ENCODE measurements at places on chromosomes 2 and 18.
A peak's percentile ranks its signal among the peaks of the same experiment; 100 is the strongest.

DNA sequence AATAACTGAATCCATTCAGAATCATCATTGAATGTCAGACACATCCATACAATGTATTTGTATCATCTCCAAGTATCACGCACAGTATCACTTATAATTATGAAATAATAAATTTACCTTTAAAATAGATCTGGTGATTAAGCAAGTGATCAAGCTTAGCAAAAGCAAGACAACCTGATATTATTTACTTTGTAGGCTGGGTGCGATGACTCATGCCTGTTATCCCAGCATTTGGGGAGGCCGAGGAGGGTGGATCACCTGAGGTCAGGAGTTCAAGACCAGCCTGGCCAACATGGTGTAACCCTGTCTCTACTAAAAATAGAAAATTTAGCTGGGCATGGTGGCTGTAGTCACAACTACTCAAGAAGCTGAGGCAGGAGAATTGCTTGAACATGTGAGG lies 421.0 kb upstream of the NETO1 start:
- DNase-seq: no peak

DNA sequence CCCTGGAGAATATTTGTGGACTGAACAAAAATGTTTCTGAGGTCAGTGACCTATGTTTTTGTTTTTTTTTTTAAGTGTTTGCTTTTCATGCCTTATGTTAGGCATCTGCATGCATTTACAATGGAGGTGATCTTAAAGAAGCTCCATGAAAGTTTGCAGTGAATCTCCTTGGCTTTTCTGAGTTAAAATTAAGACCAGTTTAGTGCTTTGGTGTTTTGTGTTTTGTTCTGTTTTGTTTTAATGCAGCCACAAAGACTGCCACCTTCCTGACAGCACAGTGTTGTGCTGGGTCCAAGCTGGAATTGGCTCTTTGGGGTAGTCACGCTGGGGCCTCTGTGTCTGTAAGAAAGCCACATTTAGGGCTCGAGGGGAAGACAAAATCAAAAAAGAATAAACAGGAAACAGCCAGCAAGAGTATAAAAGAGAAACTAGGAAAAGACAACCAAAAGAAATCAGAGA lies 396.2 kb downstream of the ARHGAP15 start:
- DNase-seq: no peak

- DNase-seq: no peak
These were observed 100.6 kb downstream of the CDK15 start for GRCh38 chr2:201906777-201907562.

GRCh38 chr18:6406910-6407470 lies 7.7 kb downstream of the L3MBTL4 start:
- DNase-seq: no peak

DNA sequence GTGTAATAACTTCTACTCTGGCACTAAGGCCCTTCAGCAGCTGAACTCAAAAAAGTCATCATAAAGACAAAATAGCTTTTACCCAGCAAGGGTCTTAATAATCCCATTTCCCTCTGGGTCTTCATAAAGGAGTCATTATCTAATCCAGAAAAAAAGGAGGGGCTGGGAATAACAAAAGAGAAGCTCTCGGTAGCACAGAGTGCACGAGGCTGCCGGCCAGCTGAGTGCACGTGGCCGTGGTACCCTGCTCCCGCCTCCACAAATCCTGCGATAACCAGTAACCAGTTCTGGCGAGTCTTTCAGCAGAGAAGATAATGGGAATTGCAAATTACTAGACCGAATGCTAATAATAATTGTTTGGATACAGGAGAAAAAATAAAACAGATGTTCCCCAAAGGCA lies 7.5 kb downstream of the NRP2 start:
- no peak for DNase-seq

- no peak for DNase-seq
These were observed 130.3 kb upstream of the LHCGR start for GRCh38 chr2:48885841-48886240.

- DNase-seq: no peak
These were observed 114.1 kb downstream of the ALPK2 start for GRCh38 chr18:58514773-58515172.

DNA sequence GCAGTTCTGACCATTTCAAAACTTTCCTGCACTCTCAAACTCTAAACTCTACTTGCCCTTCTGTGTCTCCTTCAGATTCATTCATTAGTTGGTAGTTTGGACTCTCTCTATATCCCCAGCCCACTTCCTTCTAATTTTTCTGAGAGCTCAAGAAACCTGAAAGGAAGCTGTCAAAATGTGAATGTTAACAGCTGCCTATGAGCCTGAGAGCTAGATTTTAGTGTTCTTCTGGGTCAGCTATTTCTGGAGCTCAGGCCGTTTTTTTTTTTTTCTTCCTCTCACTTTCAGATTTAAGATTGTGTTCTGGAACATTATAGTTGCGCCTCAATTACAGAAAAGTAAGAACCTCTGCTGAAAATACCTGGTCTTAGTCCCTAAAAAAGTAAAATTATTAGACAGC lies 73.1 kb downstream of the RTN4 start:
- no peak for DNase-seq

- DNase-seq: no peak
These were observed 127.5 kb downstream of the RDH14 start for GRCh38 chr2:18432999-18433398.

DNA sequence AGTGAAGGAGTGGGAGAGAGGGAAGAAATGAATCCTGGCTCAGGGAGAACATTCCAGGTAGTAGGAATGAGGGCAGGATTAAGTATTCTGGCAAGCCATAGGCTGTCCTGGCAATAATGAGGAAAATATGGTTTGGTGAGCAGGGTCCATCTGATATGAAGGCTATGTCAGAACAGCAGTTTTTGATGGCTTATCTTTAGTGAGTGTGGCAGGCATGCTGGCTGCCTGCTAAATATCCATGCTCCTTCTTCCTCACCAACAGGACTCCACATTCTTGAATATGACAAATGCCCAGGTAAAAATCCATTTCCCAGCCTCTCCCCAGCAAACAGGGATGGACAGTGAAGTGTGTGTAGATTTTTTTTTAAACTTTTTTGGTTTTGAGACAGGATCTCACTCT lies 13.2 kb upstream of the CTIF start:
- DNase-seq: no peak

GRCh38 chr18:58297198-58297597 lies 253.2 kb downstream of the NEDD4L start:
- no peak for DNase-seq

DNA sequence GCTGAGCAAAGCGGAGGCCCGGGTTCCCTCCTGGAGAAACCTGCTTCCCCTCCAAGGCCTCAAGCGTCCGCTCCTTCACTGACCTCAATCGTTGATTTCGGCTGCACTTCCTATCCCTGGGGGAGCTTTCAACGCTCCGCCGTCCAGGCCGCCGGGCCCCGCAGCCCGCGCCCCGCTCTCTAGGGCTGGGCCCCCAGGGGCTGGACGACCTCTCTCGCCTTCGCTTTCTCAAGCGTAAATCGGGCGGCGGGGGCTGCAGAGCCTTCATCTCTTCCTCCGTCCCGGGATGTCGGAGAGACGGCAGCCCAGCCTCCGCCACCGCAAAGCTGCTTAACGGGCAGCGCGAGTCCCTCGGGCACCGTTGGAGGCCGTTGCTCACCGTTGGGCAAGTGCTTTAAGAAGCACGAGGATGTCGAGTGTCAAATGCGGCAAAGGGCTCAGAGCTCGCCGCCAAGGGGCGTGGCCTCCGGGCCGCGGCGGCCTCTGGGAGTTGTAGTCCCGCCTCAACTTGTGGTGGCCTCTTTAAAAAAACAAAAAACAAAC lies 8.5 kb downstream of the HES6 start:
- DNase-seq: no peak

GRCh38 chr2:237299906-237300305 lies 114.1 kb downstream of the COL6A3 start:
- no peak for DNase-seq

DNA sequence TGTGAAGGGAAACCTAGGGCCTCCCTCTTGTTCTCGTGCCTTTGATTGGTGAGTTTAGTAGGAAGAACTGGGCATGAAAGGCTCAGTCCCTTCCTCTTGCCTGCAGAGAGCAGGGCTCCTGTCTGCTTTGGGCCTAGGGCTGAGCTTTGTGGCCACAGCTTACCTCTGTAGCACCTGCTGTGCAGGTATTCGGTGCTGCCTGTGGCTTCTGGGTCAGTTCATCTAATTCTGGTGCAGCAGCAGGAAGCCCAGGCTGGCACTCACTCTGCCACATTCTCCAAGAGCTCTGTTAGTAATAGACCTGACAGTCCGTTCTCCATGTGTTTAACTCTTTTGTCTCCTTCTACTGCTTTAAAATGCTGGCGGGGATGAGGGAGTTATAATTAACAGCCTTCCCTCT lies 96.5 kb downstream of the DLGAP1 start:
- no peak for DNase-seq

DNA sequence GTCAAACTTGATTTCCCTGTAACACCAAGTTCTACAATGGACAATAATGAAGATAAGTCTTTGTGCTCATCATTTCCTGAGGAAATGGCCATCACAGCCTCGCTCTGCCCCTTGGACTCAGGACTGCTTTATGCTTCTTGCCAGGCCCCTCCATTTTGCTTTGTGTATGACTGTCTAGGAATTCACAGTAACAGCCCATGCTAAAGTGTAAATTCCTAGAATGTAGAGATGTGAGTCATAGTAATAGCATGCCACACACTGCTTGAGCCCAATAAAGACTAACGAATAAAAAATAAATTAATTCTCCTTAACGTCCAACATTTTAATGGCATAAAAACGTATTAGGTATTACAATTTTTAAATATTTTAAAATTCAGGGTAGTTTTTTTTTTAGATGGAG lies 226.5 kb downstream of the PID1 start:
- no peak for DNase-seq

- DNase-seq: no peak
These were observed 23.0 kb downstream of the DBI start for GRCh38 chr2:119389615-119390306.

DNA sequence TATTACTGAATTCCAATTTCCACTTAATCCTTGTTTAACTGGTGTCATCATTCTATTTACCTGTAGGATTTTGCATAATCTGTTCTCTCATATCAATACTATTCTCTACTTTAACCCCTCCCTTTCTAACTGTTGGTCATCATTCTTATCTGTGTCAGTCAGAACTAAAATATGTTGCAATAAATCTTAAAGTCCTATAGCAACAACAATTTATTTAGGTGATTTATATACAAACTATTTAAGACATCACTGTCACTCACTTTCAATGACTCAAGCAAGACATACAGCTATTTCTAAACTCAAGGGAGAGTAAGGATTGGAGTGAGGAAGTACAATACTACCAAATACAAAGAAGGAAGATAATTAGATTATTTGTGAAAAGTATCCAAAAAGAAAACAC lies 740.4 kb downstream of the DSC3 start:
- no peak for DNase-seq

DNA sequence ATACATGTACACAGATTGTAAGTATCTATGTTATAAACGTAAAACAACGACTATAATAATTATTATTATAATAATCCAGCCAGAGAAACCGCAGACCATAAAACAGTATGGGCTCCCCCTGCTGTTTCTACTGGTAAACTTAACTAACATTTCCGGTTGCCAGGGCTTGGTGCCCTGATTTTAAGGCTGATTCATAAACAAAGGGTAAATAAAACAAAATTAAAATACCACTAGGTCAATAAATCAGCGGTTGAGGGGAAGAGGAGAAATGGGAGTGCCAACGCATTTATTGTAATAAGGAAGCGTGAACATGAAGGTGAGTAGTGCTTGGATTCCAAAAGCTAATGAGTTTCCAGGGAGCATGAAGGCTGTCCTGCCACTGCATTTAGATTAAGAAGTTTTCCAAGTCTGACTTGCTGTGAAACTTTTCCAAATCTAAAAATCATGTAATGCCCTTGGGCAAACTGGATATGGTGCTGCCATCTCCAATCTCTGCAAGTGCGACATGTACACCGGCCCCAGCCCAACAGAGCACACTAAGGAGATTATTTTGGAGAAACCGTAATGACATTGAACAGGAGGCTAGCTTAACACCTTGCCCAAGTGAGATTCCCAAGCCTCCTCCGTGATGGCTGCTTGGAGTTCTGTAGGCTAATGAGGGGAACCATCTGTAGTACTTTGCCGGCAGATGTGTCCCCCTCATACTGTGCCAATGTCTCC lies 50.7 kb upstream of the HNRNPA3 start:
- no peak for DNase-seq

DNA sequence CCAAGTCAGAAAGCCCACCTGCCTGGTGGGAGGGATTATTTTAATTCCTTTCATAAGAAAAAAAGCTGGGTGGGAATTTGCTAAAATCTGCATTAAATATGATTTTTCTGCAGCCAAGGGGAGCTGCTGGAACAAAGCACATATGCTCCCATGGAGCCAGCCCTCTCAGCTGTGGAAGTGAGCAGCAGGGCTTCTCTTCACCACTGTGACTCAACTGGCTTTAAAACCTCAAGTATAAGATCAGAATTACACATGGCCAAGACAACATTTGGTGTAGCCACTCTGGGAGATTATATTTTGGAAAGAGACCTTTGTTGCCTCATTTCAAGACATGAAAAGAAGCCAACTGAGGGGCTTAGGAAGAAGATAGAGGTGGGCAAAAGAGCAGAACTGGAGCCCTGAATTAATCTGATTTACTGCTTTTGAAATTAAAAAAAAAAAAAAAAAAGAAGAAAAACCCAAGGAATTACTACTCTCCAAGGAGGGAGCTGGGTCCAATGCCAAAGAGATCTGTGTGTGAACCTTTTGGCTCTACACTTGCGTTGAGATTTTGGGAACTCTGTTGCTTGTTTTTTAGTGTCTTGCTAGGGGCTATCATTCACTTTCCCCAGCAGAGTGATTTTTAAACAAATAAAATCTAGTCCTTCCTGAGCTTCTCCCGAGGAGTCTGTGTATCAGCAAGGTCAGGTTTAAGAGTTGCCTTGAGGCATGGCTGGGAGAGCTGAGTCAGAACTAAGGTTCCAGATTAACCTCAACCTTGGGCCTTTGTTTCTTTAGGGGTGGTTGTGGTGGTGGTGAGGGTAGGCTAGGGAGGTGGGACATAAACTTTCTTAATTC lies 6.0 kb downstream of the LHCGR start:
- DNase-seq: no peak

DNA sequence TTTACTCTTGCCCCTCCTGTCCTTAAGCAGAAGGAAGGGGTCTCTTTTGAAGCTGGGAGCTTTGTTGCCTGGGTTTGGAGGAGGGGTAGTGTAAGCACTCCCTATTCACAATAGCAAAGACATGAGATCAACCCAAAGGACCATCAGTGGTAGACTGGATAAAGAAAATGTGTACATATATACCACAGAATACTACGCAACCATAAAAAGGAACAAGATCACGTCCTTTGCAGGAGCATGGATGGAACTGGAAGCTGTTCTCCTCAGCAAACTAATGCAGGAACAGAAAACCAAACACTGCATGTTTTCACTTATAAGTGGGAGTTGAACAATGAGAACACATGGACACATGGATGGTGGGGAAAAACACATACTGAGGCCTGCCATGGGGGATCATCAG lies 281.1 kb upstream of the REV1 start:
- DNase-seq: no peak

- no peak for DNase-seq
These were observed 84.6 kb downstream of the RAB31 start for GRCh38 chr18:9792565-9793245.

DNA sequence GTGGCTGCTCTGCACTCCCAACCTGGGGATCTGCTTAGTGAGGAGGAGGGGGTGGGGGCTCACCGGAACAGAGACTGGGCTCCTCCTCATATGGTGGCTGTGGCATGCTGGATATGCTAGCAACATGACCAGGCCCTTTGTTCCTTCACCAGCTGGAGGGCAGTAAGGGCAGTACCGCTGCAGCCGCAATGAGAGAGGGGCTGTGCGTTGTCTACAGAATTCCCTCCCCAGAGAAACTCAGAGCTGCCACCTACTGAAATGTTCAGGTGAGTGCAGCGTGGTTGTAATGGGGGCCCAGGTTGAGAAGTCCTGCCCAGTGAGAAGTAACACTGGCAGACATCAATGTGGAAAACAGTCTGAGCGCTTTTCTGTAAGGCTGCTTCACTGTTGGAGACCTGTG lies 1211.9 kb upstream of the NXPH2 start:
- peak; percentile 20 for DNase-seq
